ENCODE measurements at places on chromosomes 7 and 10.

DNA sequence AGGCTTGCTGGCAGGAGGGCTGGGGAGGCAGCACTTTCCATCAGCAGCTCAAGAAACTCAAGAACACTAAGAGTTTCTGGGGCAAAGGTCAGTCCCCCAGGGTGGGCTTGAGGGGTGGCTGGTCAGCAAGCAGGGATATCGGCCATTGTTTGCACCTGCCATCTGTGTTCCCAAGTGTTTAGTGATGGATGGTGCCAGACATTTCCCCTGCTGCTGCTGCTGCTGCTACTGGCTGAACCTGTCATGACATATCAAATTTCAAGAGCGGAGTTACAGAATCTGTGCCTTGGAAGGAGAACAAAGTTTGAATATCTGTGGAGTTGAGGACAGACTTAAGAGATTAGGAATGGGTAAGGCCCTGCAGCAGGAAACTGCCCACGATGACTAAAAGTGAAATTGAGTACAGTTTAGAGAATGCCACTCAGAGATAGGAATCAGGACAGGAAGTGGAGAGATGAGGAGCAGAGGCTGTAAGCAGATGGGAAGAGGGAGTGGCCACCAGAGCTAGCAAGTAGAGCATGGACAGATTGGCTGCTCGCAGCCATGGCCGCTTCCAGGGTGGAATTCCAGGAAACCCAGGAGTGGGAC, 39.2 kb upstream of the PPP1R3C start:
- DNase-seq: no peak

DNA sequence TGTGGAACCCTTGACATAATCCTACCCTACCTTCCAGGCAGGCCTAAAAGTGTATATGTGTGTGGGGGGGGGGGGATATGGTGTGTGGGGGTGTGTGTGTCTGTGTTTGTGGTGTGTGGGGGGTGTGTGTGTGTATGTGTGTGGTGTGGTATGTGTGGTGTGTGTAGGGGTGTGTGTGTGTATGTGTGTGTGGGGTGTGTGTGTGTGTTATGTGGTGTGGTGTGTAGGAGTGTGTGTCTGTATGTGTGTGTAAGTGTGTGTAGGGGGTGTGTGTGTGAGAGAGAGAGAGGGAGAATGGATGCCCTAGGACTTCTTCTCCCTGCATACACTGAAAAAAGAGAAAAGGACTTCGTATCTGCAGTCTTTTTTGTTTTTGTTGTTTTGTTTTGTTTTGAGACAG, 12.3 kb upstream of the IMPDH1 start:
- DNase-seq: no peak

DNA sequence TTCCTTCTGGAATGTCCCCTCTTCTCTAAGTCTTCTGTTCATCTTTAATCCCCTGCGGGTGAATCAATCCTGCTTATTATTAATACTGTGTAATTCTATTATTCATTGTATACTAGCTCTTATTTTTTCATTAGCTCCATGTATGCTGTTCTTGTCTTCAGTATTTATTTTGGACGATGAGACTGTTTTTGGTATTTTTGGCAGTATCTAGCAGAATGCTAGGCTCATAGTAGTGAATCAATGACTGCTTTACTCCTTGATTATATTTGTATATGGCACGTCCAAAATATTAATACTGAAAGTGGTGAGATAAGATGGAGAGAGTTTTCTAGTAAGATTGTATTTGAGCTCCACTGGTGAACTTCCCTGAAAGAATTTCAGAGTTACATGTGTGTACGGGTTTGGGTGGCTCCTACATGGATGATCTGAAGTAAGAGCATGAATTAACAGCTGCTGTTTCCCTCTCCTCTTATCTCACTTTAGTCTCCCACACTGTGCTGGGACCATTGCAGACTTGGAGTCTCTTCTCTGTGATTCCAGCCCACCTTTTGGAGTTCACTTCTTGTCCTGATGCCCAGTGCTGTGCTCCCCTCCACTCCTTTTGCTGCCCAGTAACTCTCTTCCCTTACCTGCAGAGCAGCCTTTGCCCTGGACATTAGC, 226.0 kb downstream of the CDK14 start:
- no peak for DNase-seq

DNA sequence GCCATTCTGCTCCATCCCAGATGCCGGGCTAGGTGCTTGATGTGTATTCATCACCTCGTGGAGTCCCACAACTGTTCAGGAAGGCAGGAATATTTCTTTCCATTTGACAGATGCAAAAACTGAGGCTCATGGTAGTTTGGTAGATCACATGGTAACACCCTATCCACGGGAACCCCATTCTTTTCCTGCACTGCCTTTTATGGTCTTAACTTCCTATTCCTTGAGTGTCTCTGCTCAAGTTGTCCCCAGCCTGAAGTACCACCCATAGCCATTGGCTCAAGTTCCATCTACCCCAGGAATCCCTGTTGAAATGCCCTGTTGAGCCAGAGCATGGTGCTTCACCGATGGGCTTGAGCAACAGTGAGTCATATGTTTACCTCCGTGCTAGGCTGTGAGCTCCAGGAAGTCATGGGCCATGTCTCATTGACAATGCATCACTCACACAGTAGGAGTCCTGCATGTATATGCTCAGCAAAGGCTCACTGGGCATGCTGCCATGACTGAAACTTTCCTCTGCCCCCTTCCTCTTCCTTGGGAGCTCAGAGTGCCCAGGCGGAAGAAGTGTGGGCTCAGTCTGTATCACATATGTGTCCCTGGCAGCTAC, 71.7 kb upstream of the ADAM12 start:
- DNase-seq: no peak

DNA sequence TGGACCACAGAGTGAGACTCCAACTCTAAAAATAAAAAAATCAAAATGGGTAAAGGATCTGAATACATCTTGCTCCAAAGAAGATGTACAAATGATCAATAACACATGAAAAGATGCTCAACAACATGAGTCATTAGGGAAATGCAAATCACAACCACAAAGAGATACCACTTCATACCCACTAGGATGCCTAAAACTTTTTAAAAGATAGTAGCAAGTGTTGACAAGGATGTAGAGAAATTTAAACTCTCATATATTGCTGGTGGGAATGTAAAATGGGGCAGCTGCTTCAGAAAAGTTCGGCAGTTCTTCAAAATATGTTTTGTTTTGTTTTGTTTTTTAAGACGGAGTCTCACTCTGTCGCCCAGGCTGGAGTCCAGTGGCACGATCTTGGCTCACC, 45.7 kb upstream of the GTF2IRD1 start:
- DNase-seq: no peak

- no peak for DNase-seq
Measured at GRCh38 chr7:37117292-37117691, 331.4 kb downstream of the ELMO1 start.

DNA sequence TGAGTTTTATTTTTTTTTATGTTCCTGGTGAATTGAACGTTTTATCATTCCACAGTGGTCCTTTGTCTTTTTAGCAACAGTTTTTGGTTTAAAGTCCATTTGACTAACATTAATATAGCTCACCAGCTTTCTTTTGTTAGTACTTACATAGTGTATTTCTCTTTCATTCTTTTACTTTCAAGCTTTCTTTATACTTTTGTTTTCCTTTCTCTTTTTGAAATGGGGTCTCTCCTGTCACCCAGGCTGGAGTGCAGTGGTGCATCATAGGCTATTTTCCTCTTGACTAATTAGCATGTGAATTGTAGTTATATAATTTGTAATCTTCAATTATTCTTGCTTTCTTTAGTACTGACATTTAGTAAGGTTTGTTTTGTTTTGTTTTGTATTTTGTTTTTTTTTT, 27.8 kb downstream of the GARIN1A start:
- DNase-seq: no peak

DNA sequence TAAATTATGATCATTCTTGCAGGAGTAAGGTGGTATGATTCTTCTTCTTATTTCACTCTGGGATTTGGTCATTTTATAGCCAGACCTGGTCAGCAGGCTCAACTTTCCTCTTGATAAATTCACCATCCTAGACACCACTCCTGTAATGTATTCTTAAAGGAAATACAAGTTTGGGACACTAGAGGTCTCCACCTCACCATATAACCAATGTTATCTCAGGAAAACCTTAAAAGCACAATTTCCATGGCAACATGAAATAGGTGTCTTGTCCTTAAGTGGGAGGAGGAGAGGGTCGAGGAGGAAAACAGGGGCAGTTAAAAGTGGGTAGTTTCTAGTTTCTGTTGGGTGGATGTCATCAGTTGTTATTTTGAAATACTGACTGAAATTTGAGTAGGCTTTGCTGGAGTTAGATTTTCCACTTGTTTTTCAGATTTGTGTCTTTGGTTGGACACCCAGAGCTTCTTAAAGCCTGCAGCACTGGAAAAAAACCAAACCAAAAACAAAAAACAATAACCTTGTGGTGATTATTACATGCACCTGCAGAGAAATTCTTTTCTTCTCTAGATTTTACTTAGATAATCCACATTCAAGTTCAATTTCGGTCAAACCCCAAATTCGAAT, 163.1 kb downstream of the PRKCQ start:
- DNase-seq: no peak

- no peak for DNase-seq
Measured at GRCh38 chr10:23676296-23676695, 237.4 kb downstream of the OTUD1 start.

DNA sequence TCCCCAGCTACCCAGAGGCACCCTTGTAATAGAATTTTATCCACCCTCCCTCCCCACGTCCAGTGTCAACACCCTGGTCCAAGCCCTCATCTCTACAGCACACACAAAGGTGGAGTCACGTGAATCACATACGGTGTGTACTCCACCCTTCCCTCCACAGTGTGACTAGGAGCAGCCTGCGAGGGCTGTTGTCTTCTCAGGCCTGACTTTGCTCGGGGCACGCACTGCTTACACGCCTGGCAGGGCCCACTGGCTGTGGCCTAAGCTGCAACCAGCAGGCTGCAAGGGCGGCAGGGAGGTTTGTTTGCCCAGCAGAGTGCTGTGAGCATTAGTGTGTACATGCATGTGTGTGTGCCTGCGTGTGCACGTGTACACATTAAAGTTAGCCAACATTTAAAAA, 93.7 kb downstream of the COBL start:
- DNase-seq: no peak

DNA sequence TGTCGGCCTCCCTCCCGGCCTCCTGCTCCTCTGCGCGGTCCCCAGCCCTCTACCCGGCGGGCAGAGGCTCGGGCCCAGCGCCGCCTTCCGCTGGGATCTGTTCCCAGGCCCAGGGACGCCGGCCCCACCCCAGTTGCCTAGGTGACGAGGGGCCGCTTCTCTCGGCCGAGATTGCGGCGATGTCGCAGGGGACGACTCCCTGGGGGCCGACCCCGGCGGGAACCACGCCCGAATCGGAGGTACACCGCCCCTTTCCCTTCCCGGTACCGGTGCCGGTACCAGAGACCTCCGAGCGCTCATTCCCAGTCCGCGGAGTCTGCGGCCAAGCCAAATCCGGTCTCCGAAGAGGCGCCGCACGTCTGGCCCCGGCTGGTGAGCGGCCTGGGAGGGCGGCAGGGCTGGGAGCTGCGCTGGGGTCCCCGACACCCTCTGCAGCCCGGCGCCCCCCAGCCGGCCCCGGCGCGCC, at the start of gene CABCOCO1:
Gene CABCOCO1, plus strand, starts transcription at position 136 of the 466 bp plus-strand sequence. Its CDS starts 44 bp downstream, at position 180.
- peak; percentile 63 for DNase-seq

GRCh38 chr7:135913404-135913803, 63.8 kb downstream of the MTPN start:
- no peak for DNase-seq

GRCh38 chr10:110852255-110852896, 19.4 kb upstream of the PDCD4 start:
- no peak for DNase-seq

DNA sequence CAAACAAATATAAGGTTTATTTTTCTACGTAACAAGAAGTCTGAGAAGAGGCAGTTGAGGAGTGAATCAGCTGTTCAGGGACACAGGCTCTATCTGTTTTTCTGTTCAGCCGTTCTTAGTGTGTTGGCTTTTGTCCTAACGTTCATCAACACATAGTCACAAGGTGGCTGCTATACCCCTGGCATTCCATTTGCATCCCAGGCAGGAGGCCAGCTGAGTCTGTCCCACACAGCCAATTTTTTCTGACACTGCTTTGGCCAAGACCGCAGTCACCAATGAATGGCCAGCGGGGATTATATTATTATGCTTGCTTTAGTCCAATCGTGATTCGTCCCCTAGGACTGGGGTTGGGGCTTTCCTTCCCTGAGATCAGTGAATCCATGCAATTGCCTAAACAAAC, 143.4 kb upstream of the CHST15 start:
- no peak for DNase-seq

DNA sequence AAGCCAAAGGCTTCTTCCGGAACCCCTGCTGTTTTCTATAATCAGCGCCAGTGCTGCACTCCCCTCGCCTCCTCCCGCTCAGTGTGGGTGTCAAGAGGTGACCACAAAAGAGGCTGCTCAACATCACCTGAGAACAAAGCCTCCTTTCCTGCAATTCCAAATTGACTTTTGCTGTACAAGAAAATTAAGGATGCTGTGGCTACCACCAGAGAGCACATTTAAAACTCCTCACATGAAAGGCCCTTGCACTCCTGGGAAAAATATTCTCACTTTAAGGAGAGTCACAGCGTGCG, 96.4 kb downstream of the HIPK2 start:
- no peak for DNase-seq

- DNase-seq: no peak
Measured at GRCh38 chr10:56662765-56663447, 301.8 kb upstream of the ZWINT start.

DNA sequence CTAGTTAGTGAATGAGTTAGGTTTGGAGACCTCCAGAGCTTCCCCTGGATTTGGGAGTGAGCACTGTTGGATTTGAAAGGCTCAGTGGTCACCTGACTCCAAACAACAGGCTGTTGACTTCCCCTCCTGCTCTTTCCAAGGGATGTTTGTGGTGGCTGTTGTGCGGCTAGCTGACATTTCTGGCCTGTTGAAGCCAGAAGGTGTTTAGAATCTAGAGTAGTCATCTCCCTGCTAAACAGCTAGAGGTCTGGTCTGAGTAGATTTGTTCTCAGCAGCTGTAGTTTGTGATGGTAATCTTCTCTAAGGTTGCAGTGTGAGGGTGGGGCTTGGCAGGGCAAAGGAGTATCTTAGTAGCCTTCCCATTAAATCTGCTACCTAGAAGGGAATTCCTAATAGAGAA, 30.1 kb downstream of the BPGM start:
- no peak for DNase-seq

- no peak for DNase-seq
Measured at GRCh38 chr10:34528320-34528719, 286.8 kb downstream of the PARD3 start.

DNA sequence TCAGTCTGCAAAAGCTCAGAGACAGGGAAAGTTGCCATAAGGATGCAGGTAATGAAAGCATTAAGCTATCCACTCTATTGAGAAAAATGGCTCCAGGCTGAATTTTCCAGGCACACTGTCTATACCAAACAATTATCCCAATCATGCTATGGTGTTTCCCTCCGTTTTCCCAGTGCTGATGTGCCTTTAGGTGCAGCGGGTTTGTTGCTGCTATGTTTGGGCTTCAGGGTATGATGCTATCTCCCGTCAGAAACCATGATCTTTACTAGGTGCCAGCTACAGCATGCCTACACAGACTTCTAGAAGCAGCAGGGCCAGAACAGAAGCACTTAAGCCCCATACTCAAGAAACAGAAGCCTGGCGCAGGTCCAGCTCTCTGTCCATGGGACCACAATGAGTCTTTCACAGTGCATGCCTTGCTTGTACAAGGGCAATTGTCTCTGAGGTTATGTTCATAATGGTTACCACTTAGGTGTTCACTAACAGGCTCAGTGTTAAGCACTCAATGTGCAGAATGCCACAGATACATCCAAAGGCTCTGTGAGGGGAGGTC, 19.4 kb downstream of the STEAP1B start:
- no peak for DNase-seq

GRCh38 chr7:141073173-141073640, 657 bp upstream of the TMEM178B start:
- DNase-seq: peak; percentile 56

- DNase-seq: no peak
Measured at GRCh38 chr10:108422286-108422685, 1257.8 kb upstream of the SORCS1 start.

- DNase-seq: no peak
Measured at GRCh38 chr10:101237081-101237981, 8.1 kb upstream of the LBX1 start.
